ENCODE measurements at places on chromosomes 12 and 14.

GRCh38 chr14:101774814-101775213 is 13.3 kb downstream of the PPP2R5C start:
- no peak for DNase-seq

- DNase-seq: no peak
Observed at GRCh38 chr12:93115646-93116045, 186.6 kb upstream of the EEA1 start.

DNA sequence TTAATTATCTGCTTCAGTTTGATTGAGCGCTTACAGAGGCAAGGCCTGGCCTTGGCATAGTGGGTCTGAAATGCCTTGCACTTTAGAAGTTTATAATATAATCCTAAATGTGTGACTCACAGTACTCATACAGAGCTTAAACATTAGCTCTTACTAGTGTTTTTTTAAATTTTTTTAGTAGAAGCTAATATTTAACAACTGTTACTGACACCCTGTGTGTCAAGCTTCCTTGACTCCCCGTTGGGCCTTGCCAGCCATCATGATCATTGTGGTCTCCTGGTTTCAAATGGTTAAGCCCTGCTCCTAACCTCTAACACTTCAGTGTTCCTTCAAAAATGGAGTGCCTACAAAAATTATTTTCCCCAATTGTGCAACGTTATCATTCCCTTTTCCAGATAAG is 126.9 kb downstream of the GALC start:
- no peak for DNase-seq

GRCh38 chr14:54627219-54627539 is 60.3 kb downstream of the SAMD4A start:
- DNase-seq: no peak

DNA sequence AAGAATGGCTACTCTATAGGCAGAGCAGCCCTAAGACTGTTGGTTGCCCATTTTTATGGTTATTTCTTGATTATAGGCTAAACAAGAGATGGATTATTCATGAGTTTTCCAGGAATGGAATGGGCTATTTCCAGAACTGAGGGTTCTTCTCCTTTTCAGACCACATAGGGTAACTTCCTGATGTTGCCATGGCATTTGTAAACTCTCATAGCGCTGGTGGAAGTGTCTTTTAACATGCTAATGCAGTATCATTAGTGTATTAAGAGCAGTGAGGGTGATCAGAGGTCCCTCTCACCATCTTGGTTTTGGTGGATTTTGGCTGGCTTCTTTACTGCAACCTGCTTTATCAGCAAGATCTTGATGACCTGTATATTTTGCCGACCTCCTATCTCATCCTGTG is 904.6 kb upstream of the FBXO33 start:
- no peak for DNase-seq

GRCh38 chr12:96134200-96134599 is 60.0 kb upstream of the ELK3 start:
- DNase-seq: no peak

- DNase-seq: no peak
Observed at GRCh38 chr14:67919259-67920032, 99.9 kb downstream of the RAD51B start.

GRCh38 chr12:12331244-12331771 is 18.7 kb downstream of the MANSC1 start:
- DNase-seq: no peak

DNA sequence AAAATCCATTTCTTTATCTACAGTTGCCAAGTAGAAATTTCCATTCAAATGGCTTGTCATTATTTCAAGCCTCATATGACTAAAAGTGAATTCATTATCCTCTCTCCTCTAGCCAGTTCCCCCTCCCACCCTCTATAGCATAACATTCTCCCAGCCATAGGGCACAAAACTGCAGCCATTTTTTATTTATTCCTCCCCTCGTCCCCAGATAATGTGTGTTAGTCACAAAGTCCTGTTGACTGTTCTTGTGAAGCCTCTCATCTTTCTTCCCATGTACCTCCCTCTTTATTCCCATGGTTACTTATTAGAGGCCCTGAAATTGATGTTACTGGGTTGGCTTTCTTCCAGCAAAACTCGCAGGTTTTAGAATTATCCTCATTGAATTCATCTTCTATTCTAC is 13.2 kb downstream of the RTN1 start:
- DNase-seq: no peak

DNA sequence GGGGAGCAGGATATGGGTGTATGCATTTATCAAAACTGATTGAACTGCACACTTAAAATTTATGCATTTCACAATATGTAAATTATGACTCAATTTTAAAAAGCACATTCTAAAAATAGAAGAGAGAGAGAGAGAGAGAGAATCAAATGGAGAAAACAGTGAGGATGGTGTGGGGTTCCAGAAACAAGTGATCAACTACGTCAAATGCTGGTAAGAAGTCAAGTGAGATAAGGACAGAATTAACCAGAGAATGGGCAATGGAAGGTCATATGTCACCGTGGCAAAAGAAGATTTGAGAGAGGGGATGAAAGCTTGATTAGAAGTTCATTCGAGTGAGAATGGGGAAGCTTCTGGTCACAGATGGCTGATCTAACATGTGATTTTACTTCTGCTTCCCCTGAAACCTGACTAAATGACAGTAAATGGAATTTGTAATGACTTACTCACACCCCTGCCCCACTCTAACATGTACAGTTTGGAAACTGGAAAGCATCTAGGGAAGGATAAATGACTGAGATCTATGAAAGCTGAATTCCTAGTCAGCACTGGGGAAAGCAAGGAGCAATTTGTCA is 276.5 kb upstream of the AMIGO2 start:
- no peak for DNase-seq

DNA sequence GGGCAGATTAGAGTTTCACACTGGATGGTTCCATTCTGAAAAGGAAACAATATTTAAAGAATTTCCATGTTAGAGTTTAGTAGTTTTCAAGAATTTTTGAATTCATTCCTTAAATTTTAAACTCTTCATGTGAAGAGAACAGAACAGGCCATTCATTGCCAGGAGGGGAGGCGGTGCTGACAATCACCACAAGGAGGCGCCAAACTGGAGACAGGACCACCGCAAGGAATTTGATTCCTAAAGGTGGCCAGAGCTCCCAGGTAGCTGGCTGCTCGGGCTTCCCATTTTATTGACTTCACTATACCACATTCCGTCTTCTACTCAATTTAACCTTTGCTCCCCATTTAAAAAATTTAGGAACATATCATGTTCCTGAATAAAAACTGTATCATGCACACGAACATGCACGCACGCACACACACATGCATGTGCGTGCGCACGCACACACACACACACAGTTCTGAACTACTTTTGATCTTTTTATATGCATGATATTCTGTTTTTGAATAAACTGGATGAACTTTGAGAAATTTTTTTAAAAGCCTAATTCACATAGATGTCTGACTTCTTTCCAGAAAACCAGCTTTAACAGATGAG is 101.2 kb downstream of the NELL2 start:
- peak; percentile 45 for DNase-seq

- DNase-seq: no peak
Observed at GRCh38 chr12:112676507-112676906, 115.0 kb upstream of the RPH3A start.

DNA sequence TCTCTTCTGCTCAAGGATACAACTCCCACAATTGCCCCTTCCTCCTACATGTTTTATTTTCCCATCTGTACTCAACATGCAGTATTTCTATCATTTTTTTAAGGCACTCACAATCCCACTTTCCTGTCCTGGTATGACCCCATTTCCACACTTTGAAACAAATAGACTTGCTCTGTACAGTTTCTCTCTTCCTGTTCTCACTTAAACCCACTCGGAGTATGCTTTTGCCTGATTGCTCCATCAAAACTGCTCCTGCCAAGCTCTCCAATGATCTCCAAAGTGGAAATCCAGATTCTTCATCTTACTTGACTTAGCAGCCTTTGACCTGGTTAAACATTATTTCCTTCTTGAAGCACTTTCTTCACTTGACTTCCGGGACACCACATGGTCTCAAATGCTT is 384.5 kb downstream of the SEC23A start:
- no peak for DNase-seq

- no peak for DNase-seq
Observed at GRCh38 chr14:44414646-44415045, 92.4 kb downstream of the FSCB start.

GRCh38 chr14:105496831-105497591 is 6.0 kb downstream of the TEDC1 start:
- no peak for DNase-seq

GRCh38 chr14:48970943-48971342 is 615.2 kb downstream of the RPS29 start:
- DNase-seq: no peak

- DNase-seq: no peak
Observed at GRCh38 chr12:102910137-102910536, 6.9 kb downstream of the PAH start.

GRCh38 chr14:73489481-73490175 is 1.1 kb upstream of the RIOX1 start:
- no peak for DNase-seq
